Stimulated activated CD4-positive, alpha-beta T cell treated with anti-CD3 and anti-CD28 coated beads, Interleukin-2, amount 100 ng/mL, for 4 hours (primary cell): ENCODE measurements at places on chromosomes 3 and 15.

DNA sequence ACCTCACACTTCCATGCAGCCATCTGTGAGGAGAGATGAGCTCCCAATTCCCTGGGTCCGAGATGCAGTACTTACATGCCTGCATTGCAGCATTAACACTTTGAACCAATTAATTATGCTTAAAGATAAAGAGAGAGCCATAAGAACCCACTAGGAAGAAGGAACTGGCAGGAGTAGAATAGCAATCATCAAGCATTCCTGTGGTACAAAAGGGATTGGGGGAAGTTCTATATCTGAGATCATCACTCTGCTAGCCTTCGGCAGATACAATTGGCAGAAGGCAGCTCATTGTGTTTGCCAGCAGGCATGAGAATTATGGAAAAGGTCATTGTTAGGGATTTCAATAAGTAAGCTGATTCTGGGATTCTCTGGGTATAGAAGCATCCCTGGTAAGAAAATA is 891.4 kb downstream of the NTRK3 start:
- no peak for DNase-seq

DNA sequence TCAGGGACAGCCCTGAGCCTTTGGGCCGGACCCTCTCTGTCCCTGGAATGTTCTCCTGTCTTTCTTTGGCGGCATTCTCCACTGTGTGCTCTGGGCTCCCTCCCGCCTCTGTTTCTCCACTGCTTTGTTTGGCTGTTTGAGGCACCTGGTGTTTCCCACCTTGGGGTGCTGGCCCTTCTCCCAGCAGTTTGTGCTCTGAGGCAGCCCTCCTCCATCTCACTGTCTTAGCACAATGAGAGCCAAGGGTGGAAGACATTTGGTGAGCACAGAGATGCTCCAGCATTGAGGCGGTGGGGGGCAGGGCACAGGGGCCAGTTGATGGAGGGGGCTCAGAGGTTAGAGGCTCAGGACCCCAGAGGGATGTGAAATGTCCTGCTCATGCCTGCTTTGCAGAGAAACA is 54.3 kb downstream of the RASGRF1 start:
- DNase-seq = no peak

DNA sequence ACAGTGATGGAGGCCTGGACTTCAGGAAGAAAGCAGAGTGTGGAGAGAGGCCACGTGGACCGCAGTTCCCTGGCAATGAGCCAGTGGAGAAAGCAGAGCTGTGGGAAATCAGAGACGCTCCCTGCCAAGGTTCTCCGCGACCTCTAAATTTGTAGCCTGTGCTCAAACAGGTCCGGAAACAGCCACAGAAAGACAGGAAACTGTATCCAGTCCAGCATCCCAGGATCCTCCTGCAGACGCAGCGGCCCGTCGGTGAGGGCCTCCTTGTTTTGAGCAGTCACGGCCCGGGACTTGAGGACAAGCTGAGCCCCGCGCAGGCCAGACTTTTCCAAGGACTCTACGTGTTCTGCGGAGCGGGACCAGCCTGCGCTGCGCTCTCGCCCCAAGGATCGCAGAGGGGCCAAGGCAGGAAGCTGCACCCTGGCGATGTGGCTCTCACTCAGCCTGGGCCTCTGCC is 22.3 kb downstream of the RPSA start:
- DNase-seq = no peak

GRCh38 chr15:37054336-37054735 is 46.0 kb downstream of the MEIS2 start:
- DNase-seq = no peak

DNA sequence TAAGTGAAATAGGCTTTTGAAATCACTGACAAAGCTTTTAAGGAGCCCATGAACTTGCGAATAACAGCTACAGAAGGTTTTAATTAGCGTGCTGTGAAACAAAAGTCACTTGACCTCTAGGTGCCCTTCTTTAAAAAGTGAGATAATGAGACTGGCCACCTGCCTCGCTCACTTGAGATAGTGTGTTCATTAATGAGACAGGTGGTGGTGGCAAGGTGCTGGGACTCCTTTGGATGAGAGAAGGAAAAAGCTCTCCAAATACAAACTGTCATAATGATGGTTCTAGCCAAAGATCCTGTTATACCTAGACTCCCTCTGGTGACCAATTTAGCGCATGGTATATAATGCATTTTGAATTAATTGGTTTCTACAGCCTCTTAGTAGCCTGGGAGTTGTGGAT is 22.7 kb upstream of the IREB2 start:
- no peak for DNase-seq

- no peak for DNase-seq
Measured at GRCh38 chr3:119673875-119674274, 3.3 kb downstream of the COX17 start.
